ENCODE measurements at places on chromosomes 12 and 14.
A peak's percentile ranks its signal among the peaks of the same experiment; 100 is the strongest.

DNA sequence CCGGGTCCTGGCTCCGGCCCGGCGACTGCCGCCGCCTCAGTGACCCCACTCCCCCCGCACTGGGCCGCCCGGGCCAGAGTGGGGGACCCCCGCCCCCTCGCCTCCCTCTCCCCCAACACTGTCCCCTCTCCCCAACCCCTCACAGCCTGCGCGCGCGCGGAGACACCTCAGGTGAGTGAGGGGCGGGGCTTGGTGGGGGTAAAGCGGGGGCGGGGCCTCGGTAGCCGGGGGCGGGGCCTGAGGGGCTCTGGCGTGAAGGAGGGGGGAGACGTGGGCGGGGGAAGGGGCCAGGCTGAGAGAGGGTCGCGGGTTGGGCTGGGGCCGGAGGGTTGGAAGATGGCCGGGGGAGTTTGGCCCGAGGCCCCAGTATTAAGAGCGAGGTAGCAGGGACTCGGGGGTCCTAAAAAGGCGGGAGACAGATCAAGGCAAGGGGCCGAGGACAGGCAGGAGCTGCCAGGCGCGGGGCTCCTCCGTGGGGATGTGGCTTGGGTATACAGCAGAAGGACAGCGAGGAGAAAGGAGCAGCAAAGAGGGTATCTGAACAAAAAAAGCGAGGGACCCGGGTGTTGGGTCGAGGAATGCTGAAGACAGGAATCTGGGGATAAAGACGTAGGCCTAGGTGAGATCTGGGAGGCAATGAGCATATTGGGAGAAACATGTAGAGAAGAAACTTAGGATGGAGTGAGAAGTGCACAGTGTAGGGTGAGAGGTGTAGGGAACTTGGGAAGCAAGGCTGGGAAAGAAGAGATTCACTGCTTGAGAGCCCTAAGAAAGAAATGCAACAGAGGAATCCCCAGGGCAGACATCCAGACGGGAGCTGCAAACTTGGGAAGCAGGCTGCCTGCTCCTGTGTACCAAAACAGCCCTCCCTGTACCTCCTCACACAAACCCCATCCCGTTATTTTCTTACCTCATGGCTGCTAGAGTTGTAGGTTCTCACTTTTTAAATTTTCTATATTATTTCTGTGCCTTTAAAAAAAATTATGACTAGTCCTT is 10.8 kb downstream of the SUOX start:
- DNase-seq: peak; percentile 71

GRCh38 chr14:90837355-90837754 is 21.1 kb upstream of the TTC7B start:
- DNase-seq: no peak

DNA sequence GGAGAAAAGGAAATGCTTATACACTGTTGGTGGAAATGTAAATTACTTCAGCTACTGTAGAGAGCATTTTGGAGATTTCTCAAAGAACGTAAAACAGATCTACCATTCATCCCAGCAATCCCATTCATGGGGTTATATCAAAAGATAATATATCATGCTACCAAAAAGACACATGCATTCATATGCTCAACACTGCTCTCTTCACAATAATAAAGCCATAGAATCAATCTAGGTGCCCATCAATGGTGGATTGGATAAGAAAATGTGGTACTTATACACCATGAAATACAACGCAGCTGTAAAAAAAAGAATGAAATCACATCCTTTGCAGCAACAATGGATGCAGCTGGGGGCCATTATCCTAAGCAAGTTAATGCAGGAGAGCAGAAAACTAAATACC is 1487.7 kb upstream of the SEL1L start:
- no peak for DNase-seq

- no peak for DNase-seq
Observed at GRCh38 chr12:75154388-75154787, 55.3 kb downstream of the KCNC2 start.

DNA sequence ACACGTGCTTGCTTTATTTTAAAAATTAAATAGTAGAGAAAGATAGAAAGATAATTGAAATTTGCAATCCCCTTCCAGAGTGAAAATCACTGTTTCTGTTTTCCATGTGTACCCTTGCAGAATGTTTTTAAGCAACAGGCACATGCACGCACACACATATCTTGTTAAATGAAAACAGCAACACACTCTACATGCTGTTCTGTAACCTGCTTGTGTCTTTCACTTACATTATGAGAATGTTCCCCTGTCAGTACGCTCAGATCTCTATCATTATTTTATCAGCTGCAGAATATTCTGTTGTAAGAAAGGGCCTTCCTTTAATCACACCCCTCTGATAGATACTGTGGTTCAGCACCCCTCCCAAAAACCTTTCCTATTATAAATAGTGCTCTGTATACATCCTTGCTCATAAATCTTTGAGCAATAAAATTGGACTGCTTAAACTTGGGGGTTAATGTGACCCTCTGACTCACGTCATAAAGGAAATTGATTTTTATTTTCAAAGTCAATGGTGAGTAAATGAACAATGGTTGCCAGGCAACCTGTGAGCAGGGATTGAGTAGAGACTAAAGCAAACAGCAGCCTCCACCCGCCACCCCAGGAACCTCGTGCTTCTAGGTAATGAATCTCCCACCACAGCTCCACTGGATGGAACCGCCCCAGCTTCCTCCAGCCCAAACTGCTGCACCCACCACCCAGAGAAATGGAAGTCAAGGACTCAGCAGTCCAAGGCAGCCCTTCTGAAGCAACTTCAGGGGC is 31.9 kb upstream of the CHGA start:
- no peak for DNase-seq

- no peak for DNase-seq
Observed at GRCh38 chr14:22846811-22847307, 10.5 kb downstream of the MMP14 start.

- DNase-seq: no peak
Observed at GRCh38 chr14:96585672-96586013, 83.5 kb downstream of the PAPOLA start.

- no peak for DNase-seq
Observed at GRCh38 chr14:22987291-22987690, 4.9 kb upstream of the AJUBA start.

GRCh38 chr12:57094208-57095160 is 5.6 kb downstream of the NAB2 start:
- DNase-seq: no peak

Data from adipocyte (in vitro differentiated cells).